BE2C (cell line): ENCODE measurements at places on chromosomes 1 and 21.

DNA sequence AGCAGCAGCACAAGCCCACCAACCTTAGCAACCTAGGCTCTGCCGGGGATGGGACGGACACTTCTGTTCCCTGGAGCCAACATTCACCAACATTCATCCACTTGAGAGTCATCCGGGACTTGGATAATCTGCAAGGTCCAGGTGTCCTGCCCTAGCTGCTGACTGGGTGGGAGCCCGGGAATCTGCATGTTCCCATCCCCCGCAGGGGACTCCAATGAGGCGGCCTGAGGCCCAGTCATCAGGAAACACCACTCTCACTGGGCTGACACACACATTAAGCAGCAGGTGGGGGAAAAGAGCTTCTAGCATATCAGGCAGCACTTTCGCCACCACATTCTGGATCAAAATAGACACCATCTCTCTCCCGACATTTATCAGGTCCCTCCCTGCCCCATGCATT is 38.4 kb upstream of the CCSAP start:
- peak; percentile 18 for DNase-seq

DNA sequence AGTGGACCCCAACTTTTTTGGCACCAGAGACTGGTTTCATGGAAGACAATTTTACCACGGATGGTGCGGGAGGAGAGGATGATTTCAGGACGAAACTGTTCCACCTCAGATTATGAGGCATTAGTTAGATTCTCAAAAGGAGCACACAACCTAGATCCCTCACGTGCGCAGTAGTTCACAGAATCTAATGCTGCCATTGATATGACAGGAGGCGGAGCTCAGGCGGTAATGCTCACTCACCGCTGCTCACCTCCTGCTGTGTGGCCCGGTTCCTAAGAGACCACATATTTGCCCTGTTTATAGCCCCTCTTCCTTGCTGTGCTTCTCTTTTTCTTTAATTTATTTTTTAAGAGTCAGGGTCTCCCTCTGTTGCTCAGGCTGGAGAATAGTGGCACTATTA is 4.6 kb downstream of the NTRK1 start:
- DNase-seq: no peak

GRCh38 chr1:223125766-223126165 is 17.3 kb downstream of the TLR5 start:
- no peak for DNase-seq

GRCh38 chr1:83129107-83129506 is 869.8 kb downstream of the TTLL7 start:
- no peak for DNase-seq

GRCh38 chr1:31762726-31763670 is 1.1 kb downstream of the ADGRB2 start:
- DNase-seq: peak; percentile 90

DNA sequence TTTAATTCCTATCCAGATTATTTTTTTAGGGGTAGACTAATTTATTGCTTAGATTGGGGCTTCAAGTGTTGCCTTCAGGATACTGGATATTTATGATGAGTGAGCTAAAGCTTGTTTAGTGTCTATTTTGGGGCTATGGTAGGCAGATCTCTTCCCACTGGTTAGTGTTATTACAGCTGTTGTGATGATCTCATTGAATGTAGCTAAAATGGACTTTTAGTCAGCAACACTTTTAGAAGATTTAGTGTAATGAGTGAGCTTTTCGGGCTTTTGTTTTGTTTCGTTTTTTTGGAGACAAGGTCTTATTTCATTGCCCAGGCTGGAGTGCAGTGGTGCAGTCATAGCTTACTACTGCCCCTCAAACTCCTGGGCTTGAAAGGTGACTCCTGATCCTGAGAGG is 14.2 kb downstream of the THRAP3 start:
- DNase-seq: no peak

DNA sequence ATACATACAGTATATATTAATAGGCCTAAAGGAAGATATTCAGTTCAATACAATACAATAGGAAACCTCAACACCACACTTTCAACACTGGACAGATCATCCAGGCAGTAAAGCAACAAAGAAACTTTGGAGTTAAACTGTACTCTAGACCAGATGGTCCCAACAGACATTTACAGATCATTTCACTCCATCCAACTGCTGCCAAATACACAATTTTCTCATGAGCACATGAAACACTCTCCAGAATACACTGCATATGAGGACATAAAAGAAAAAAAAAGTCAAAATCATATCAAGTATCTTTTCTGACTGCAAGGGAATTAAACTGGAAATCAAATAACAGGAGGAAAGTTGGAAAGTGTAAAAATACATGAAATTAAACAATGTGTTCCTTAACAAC is 607.5 kb upstream of the BRINP3 start:
- DNase-seq: no peak

DNA sequence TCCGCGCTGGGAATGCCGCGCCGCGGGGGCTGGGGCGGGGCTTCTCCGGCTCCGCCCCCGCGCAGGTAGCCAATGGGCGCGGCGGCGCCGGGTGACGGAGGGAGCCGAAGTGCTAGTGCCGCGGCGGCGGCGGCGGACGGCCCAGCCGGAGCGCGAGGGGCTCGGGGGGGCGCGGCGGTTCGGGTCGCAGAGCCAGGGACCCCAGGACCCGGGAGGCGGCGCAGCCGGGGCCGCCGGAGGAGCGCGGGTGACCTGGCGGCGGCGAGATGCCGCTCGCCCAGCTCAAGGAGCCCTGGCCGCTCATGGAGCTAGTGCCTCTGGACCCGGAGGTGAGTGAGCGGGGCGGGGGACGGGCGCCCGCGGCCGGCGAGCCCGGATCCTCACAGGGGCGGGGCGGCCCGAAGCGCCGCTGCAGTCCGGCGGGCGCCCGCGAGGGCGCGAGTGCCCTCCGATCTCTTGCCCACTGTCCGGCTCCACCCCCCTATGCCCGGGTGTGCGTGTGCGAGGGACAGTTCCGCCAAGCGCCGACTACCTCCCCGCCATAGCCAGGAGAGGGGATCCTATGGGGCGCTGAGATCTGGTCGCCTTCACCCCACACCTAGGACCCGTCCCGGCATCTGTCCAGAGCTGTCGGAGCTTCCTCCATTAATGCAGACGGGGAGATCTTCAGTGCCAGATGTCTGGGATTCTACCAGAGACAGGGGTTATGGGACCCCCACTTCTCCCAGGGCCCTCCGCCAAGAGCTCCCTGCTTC is at the start of gene RPS6KA1:
TSS of gene RPS6KA1 (plus strand) at position 107 of the 755 bp plus-strand sequence. CDS start at position 267, 160 bp downstream.
- DNase-seq: peak; percentile 71

DNA sequence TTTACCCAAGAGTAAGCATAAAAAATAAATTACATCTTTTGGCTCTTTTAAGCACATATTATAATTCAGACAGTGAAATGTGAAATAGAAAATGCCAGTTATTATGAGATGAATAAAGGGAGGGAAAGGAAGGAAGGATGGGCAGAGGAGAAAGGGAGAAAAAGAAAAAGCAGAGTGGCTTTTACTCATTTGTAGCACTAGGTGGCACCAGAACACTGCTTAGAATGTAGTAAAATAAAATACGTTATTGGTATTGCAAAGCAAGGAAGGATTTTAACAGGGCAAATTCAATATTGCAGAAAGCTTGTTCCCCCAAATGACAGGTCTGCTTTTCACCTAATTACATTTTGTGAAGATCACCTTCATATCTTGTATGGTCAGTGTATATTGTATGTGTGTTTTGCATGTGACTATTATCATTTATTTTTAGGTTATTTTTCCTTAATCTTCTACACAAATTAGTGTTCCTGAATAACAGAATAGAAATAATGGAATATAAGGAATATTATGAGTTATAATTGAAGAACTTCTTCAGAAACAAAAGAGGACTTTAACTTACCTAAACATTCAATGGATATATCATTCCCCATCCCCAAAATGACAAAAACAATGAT is 9.1 kb upstream of the PCNX2 start:
- no peak for DNase-seq

- DNase-seq: no peak
These were observed 46.6 kb downstream of the TRMT1L start for GRCh38 chr1:185110145-185110544.

GRCh38 chr21:36551731-36552433 is 72.0 kb upstream of the CLDN14 start:
- no peak for DNase-seq

GRCh38 chr1:216531263-216532239 is 108.3 kb upstream of the USH2A start:
- peak; percentile 71 for DNase-seq

- DNase-seq: peak; percentile 30
These were observed 10.1 kb upstream of the ZBTB8B start for GRCh38 chr1:32454726-32455125.

GRCh38 chr1:117312453-117313138 is 54.7 kb upstream of the MAN1A2 start:
- no peak for DNase-seq

GRCh38 chr1:25679171-25679570 is 62.6 kb downstream of the MAN1C1 start:
- no peak for DNase-seq

GRCh38 chr1:203701606-203702005 is 63.4 kb upstream of the LAX1 start:
- no peak for DNase-seq

DNA sequence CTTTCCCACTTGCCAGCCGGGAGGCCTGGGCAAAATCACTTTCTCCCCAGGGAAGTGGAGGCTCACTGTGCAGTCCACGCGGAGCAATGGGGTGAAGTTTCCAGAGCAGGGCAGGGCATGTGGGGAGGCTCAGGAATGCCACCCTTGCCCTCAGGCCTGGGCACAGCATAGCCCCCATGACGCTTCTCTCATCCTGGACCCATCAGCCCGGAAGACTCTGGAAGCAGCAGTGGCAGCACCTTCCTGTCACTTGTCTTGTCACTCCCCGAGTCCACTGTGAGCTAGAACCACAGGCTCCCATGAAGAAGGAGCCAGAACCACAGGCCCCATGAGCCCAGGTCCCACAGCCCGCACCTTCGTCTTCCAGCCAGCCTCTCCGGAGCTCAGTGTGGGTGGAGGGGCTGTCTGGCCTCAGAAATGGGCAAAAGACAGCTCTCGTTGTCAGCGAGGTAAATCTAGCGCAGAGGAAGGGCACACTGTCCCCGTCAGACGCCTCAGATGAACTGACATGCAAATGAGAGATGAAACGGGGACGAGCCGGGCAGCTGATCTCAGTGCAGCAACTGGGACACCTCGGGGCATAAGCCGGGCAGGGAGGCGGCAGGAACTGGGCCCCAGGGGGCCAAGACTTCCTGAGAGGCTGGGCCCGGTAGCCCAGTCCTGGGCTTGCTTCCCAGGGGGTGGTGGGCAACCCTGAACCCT is 6.1 kb downstream of the PDE9A start:
- peak; percentile 37 for DNase-seq

DNA sequence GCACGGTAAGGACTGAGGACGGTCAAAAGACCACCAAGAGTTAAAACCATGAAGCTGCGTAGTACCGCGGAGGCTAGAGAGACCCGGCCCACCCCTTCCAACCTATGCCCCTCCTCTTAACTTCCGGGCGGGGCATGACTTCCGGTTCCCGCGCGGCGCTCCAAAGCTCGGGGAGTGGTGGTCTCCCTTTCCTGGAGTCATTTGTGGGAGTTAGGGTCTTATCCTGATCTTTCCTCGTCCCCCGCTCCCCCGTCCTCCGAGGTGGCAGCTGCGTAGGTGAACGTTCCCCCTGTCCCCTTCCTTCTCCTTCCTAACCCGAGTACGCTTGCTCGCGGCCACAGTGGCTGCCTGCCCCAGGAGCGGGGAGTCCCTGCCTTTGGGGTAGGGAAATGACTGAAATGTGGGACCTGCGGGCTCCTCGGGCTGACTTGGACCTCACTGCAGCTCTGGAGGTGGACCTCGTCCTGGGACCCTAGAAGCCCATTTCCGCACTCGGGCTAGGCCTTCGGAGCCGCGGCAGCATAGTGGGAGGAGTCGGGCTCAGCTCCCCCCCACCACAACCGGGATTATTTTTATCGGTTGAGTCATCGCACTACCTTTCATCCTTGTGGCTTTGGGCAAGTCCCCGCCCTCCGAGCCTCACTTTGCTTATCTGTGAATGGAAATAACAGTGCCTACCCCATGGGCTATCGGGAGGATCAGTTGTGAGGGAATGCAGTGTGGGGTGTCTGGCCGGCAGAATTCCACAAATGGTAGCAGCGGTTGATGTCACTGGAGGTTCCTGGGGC is 24.1 kb downstream of the CELA3A start:
- DNase-seq: peak; percentile 67

- DNase-seq: no peak
These were observed 93.3 kb downstream of the DDX20 start for GRCh38 chr1:111848852-111849545.

DNA sequence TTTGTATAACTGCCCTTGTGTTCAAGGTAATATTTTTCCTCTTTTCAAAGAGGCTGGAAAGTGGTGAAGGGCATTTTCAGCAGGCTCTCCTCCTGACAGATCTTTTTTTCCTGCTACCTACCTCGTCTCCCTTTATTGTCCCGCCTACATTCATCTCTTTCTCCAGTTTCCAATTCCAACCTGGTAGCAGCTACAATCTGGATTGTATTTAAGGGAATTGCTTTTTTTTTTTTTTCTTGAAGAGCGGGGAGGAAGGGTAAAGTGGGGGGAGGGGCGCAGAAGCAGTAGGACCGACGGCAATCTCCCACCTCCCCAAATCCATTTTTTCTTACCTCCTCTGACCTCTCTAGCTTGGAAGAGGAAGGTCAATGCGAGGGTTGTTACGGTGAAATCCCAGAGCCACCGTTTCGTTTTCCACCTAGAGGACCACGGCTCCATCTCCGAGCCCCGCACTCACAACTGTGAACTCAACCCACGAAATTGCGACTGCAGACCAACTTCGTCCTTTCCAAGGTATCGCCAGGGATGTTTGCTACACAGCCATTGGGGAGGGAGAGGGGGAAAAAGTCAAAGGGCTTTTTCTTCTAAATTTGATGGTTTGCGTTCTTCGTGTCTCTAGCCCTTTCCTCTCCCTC is 464 bp downstream of the COL11A1 start:
- no peak for DNase-seq

GRCh38 chr1:234702342-234703000 is 92.5 kb upstream of the IRF2BP2 start:
- DNase-seq: no peak

- no peak for DNase-seq
These were observed 4.2 kb downstream of the PLA2G2F start for GRCh38 chr1:20143318-20143717.

DNA sequence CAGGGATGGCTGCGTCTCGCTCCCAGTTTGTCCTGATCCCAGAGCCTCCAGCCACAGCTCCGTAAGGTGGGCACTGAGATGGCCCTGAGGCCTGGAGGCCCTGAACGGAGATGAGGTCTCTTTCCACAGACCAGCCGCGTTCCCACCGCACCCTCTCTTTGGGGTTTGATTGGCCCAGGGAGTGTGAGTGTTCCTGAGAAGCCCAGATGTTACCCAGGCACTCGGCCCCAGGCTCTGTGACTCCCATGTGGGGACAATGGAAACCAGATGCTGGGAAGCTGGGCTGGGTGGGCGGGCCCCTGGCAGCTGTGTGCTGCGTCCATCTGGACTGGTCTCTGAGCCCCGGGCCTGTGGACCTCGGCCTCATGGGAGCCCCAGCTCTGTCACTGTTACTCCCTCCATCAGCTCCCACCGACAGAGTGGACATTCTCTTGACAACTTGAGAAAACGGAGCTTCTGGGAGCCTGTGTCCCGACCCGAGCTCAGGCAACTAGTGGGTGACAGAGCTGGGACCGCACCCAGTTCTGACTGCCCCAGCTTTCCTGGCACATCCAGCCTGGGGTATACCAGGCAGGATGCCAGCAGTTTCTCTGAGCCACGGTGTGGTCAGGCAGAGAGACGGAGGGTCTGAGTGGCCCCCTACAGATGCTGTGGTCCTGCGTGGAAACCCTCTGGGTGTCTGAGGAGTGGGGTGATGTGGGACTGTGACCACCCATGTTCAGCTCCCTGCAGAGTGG is 9.8 kb upstream of the COL6A1 start:
- peak; percentile 91 for DNase-seq
